ENCODE measurements at places on chromosomes 12 and 14.

- DNase-seq: no peak
These were observed 8.9 kb upstream of the B4GALNT1 start for GRCh38 chr12:57641699-57642442.

DNA sequence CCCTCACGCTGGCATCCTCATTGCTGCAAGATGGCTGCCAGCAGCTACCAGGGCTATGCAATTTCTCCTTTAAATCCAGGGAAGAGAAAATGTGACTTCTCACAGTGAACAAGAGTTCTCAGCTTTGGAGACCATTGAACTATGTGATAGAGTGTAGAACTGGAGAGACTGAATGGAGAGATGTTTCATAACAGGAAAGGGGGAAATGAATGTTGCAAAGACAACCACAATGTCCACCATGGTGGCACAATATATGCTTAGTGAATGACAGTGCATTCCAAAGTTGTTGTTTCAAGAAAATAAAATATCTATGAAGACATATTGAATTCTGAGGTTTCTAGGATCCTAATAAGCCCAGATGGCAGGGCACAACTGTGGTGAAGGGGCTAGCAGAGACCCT, 13.2 kb upstream of the COCH start:
- DNase-seq: no peak

DNA sequence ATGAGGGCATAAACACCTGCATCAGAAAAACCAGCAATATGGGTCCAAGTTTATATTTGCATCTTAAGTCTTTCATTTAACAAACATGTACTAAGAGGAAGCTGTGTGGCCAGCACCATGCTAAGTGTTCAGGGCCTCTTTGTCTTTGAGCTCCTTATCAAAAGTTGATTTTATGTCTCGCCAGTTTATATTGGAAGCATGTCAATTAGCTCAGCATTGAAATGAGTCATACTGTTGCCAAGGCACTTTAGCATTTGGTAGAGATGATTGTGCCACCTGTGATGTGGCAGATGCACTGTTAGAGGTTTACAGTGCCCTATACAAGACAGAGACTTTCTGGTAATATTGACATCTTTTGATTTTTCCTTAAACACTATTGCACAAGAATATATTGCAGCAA, 68.5 kb downstream of the BHLHE41 start:
- peak; percentile 65 for DNase-seq

DNA sequence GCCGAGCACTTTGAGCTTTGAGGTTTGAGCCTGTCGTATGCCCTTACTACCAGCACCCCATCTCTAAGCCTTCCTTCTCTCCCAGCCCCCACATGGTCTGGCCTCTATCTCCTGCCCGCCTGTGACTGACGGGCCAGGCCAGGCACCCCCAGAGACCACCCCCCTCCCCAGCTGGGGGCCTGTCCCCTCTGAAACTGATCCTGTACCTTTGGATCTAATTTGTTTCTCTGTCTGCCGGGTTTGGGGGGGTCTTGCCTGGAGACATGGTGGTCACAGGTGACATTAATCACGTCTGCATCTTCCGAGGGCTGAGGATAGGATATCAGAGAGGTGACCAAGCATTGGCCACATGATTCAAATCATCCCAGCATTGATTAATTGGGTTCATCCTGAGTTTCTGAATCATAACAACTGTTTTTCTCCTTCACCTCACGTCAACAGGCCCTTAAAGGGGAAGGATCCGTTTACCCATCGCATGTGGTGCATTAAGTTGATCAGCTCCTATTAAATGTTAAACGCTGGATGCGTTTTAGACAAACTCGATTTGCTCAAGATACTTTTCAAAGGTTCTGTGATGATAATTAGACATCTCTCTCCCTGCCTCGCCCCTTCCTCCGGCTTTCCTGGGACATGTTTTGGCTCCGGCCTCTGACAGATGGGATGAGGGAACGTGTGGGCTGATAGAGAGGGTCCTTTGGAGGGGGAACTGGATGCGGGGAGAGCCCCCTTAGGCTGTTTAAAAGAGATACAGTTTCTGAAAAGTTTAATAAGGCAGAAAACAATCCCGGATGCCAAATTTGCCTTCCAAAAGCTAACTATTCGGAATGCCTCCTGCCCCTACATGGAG, 63.3 kb upstream of the TBX3 start:
- no peak for DNase-seq

GRCh38 chr12:57813111-57813970, 5.2 kb downstream of the AVIL start:
- peak; percentile 28 for DNase-seq

- no peak for DNase-seq
These were observed 72.5 kb upstream of the SLC38A2 start for GRCh38 chr12:46445093-46445492.

DNA sequence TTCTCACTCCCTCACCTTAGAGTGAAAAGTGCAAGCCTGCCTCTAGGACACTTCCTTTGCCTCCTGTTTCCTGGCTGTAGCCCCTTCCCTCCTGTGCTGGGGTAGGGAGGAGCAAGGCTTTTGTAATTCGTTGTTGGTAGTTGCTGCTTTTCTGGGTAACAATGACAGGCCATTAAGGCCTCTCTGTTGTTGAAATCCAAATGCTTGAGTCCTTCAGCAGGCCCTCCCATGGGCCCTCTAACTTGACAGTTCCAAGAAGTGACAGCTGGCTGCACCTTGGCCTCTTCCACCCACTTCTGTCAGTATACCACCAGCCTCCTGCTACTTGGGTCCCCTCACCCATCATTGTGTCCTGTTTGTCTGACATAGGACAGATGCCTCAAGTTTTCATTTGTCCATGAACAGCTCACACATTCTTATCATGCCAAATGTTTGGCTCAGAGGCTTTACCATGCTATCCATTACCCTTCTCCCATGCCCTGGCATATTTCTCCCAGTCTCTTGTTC, 103.7 kb upstream of the PDE3A start:
- no peak for DNase-seq

DNA sequence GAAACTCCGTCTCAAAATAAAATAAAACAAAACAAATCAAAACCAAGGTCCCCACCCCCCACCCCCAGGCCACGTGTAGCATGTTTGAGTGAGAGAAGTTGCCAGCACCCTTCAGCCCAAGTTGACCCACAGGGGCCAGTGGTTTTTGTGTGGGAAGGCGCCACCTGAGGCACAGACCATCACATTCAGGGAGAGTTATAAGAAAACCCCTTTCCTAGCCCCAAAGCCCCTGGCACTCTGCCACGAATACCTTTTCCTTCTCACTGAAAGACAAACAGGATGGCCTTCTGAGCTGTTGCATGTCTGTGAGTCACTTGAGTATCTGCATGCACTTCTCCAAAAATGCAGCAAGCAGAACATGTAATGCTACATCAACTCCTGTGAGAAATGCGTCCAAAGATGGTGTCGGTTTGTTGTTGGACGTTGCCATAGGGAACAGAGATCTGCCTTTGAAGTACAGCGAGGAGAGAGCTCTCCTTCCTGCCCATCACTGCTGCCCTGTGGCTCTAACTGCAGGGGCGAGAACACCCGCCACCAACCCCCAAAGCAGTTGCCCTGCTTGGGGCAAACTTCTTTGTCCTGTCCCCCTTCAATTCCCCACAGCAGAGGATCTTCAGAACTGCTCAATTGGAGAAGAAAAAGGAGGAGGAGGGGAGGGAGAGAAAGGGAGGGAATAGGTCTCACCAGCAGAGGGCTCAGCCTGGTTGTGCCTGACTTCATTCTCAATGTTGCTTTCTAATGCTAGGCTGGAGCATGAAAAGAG, 2.7 kb upstream of the TRAF3 start:
- DNase-seq: peak; percentile 82

DNA sequence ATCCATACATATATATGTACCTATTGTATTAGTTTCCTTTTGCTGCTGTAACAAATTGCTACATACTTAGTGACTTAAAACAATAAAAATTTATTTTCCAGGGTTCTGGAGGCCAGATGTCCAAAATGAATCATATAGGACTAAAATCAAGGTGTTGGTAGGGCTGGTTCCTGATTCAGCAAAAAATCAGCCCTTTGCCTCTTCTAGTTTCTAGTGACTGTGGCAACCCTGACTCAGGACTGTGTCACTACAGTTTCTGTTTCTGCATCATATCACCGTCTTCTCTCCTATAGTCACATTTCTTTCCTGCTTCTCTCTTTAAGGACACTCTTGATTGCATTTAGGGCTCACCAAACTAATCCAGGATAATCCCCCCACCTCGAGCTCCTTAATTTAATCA, 386.3 kb upstream of the TBX3 start:
- DNase-seq: no peak

DNA sequence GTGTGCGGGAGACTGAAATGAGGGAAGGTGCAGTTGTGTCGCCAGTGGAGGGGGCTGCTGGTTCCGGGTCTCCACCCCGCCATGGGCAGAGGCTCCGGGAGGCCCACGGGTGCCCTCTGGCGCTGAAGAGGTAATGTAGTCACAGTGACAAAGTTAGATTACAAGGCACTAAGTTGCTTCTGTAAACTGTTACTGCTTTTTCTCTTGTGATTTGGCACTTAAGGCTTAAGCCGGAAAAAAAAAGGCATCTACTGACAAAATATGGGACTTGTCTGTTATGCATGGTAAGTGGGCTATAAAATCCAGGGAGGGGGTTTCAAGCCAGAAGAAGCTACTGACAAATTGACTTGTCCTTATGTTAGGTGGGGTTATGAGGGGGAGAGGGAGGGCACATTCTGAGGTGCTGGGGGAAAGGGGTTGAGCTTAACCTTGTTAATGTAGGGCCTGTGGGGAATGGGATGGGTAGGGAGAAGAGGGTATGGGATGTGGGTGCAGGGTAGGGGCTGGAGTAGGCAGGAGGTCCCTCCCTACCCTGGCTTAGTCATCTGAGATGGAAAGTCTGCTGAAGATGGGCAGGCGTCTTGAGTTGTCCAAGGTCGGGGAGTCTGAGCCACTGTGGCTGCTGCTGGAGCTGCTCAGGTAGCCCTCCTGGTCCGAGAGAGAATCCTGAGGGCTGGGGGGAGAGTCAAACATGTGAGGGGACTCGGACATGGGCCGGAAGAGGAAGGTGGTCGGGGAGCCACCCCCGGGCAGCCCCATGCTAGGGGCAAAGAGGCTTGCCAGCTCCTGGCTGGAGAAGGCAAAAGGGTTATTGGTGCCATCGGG, 3.7 kb downstream of the ZFP36L1 start:
- DNase-seq: peak; percentile 79

- DNase-seq: peak; percentile 47
These were observed 332.0 kb downstream of the PAWR start for GRCh38 chr12:79358716-79359300.

DNA sequence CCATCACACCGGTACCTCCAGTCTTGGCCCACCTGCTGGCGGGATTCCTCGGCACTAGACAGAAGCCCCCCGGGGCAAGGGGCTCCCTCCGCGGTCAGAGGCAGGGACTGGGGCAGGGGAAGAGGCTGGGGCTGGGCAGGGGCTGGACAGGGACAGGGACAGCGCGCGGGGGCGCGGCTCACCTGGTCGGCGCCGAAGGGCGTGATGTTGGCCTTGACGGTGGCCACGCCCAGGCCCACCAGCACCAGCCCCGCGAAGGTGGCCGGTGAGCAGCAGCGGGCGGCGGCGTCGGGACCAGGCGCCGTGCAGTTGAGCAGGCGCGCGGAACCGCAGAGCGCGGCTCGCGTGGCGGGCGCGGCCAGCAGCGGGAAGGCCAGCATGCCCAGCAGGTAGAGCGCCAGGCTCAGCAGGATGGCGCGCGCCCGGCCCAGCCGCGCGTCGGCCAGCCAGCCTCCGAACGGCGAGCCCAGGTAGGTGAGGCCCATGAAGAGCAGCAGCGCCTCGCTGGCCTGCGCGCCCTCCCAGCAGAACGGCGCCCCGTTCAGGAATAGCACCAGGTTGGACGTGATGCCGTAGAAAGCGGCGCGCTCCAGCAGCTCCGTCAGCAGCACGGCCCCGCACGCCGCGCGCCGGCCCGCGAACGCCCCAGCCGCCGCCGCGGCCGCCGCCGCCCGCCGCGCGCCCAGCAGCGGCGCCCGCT, 392 bp downstream of the SLC15A4 start:
- no peak for DNase-seq

DNA sequence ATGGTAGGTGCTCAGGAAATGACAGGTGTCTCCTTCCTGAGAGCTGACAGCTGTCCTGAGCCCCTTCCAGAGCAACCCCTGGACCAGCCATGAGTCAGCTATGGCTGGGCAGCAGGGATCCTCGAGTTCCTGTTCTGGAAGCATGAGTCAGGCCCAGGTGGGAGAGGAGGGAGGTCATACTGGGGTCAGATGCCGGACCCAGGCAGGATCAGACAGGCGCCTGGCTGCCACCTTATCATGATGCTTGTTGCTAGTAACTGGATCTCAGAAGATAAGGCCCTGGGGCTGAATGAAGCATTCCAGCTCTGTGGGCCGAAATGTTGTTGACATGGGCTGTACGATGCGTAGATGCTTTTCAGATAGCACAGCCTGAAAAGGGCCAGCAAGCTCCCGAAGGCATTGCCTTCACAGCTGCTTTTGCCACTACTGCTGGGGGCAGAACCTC, 17.4 kb upstream of the KRT7 start:
- peak; percentile 60 for DNase-seq

GRCh38 chr12:26318661-26319068, 123.3 kb downstream of the SSPN start:
- peak; percentile 78 for DNase-seq

GRCh38 chr12:27665704-27666103, 30.5 kb upstream of the REP15 start:
- no peak for DNase-seq

DNA sequence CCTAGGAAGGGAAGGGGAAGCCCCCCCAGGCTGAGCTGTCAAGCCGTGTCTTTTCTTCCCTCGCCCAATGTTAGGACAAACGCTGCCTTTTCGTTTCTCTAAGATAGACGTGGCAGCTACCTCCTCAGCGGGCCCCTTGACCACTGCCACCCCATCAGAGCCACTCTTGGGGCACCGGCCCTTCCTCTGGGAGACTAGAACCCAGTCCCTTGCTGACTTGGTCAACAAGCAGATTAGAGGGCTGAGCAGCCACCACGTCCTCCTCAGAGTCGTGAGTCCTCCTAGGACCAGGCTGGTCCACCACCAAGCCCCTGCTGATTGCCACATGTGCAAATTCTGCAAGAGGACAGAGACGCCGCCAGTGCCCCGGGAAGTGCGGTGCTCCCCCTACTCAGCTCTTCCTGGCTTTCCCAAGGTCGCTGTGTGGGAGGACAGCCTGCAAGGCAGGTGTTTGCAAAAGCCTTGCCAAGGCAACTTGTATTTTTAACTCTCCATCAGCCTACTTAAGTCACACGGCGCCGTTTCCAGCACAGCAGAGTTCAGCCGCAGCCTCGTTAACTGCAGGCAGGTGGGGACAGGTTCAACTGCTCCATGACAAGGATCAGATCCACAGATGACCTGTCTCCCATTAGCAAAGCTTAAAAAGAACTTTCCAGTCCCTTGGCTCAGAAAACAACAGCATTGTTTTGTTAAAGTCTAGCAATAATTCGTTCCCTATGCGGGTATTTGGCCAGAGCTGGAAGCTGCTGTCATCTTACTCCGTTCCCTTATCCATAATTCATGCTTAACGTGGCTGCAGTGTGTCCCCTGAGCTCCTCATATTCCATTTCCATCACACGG, 65.6 kb downstream of the TESC start:
- DNase-seq: no peak

- DNase-seq: no peak
These were observed 82.0 kb upstream of the OTOGL start for GRCh38 chr12:80017261-80017870.

- peak; percentile 70 for DNase-seq
These were observed 106.6 kb downstream of the PRICKLE1 start for GRCh38 chr12:42482748-42483520.

- peak; percentile 78 for DNase-seq
These were observed 9.5 kb downstream of the HHIPL1 start for GRCh38 chr14:99654235-99654985.

- no peak for DNase-seq
These were observed 46.4 kb downstream of the KRT80 start for GRCh38 chr12:52145228-52146088.

- DNase-seq: no peak
These were observed 72.8 kb downstream of the PITPNM2 start for GRCh38 chr12:123078120-123078465.

Measured in astrocyte of the spinal cord (primary cell).